Left renal pelvis (tissue), 4 donors: ENCODE measurements at places on chromosomes 5 and 9. TPM values are rescaled to one million over a fixed set of nuclear protein-coding genes. Genes with fewer than 3 reads are reported as not detected.

Gene PTPRD
- polyA plus RNA-seq: 230 TPM

Gene PCDHGB4
- polyA plus RNA-seq: 5.0 TPM

Gene BHMT2
- polyA plus RNA-seq: 57.7 TPM

Gene TAF11L6
- polyA plus RNA-seq: not detected

Gene TAF11L14
- not detected for polyA plus RNA-seq

Gene DAB2
- 163 TPM for polyA plus RNA-seq

Gene TMEM245
- polyA plus RNA-seq: 65.6 TPM

Gene GAS1
- 217 TPM for polyA plus RNA-seq

Gene ECPAS
- polyA plus RNA-seq: 59.0 TPM

Gene TRPM6
- polyA plus RNA-seq: 1.1 TPM

- DNase-seq: peak; percentile 78
Measured at GRCh38 chr5:139745800-139746690, 49.6 kb upstream of the PSD2 start.

DNA sequence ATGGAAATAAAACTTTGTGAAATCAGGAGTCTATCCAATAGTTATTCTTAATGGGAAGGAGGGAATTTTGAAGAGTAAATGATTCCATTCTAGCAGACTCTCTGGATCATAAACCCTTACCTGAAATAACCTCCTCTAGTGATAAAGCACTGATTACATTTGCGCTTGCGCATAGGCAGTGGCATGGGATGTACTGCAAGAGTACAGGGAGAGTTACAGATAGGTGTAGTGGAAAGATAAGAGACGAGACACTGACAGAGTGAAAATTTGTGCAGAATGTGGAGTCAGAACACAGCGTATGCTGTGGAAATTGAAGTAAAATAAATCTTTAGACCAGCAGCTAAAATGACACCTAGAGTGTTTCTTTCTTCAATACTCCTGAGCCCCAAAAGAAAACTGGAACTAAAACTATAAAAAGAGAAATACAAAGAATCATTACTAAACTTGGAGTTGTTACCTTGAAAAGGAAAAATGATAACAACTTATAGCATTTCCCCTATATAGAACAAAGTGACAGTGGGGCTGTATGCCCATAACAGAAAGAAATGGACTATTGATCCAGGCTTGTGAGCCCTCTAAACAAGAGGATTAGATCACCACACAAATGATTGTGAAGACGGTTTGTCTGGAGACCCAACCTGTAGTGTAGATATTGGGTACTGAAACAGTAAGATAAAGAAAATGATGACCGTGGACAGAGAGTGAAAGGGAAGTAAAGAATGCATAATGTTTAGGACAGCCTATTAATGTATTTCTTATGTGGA is 1471.2 kb upstream of the NUDT12 start:
- DNase-seq: no peak

- peak; percentile 73 for DNase-seq
Measured at GRCh38 chr5:96336351-96336985, 96.6 kb downstream of the PCSK1 start.

DNA sequence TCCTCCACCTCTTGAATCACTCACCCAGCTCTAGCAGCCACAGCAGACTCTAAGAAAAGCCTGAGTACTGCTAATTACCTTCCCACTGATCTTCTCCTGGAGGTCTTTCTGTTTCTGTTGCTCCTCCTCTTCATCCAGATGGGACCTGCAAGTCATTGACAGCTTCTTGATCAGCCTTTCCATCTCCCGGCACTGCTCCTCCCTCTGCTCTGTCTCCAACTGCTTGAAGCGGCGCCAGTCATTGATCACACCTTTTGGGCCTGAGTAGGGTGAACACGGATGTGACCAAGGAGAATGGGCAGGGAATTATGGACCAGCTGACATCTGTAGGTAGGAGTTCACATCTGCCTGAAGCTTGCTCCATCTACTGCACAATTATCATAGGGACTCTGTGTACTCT is 5.5 kb downstream of the PDCL start:
- DNase-seq: no peak

- no peak for DNase-seq
Measured at GRCh38 chr5:142619815-142620214, 66.1 kb downstream of the FGF1 start.

- no peak for DNase-seq
Measured at GRCh38 chr5:54638106-54638505, 120.5 kb downstream of the SNX18 start.

- no peak for DNase-seq
Measured at GRCh38 chr5:87010736-87011135, 256.9 kb upstream of the RASA1 start.

DNA sequence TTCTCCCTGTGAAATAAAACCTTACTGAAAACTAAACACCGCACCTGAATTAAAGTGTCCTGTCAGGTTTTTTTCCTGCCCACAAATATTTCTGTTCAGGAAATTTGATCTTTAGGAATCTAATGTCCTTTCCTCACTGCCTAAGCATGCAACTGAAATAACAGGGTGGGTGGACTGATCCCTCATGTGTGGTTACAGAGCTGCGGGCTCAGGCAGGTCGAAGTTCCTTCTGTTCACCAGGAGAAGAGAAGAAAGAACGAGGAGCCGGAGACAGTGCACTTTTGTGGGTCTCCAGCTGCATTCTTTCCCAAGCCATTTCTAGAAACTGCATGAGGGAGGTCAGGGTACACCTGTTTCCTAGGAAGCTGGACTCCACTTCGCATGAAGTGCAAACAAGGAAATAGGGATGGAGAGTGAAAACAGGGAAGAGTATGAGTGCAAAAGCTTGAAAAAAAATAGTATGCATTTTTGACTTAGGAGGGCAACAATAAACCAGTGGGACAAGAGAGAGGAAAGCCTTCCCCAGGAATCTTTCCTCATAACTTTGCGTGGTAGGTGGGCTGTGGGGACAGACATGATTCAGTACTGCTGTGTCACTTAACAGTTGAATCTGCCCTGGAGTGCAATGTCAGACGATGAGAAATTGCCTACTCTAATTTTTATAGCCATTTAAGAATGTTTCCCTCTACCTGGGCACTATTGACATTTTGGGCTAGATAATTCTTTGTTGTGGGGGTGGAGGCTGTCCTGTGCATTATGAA is 60.3 kb downstream of the GCNT1 start:
- DNase-seq: no peak

DNA sequence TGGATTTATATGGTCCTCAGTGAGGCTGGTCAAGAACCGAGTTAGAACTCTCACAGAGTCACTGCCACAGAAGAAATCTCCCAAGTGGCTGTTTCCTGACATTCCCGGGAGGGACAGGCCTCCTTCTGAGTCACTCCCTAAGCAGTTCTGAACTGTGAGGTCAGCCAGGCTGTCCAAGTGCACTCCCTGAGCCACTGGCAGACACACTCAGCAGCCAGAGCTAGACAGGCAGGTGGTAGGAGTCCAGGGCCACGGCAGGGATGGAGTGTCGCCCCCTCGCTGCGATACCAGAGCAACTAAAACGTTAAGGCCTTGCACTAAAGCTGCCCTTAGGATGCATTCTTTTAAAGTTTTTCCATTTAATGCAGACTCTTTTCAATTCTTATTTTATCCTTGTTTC is 3.4 kb downstream of the IL4 start:
- no peak for DNase-seq

GRCh38 chr9:104895572-104895971 is 32.4 kb downstream of the ABCA1 start:
- no peak for DNase-seq

DNA sequence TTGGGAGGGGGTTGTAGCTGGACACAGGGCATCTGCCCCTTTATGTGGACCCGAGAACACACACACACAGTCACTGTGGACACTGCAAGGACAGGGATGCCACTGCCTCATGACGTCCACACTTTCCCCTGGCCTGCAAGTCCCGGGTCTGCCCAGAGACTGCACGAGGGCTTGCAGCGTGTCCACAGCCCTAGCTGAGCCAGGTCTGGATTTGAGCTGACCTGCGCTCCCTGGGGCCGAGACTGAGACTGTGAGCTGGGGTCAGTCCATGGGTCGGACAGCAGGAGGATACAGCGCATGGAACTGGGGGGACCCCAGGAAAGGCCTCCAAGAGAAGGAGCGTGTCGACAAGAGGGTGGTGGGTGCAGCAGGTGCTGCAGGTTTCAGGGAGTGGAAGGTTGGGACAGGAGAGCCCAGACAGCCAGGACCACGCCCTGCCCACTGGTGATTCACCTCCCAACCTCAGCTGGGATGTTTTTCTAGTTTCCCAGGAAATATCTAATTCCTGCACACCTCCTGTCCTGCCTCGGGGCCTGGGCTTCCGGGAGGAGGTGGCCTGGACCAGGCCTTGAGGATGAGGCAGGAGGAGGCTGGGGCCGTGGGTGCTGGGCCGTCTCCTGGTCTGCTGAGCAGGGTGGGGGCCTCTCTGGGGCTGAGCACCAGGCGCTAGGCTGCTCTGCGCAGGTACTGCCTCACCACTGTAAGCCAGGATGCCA is 806 bp upstream of the RNF224 start:
- DNase-seq: no peak

- DNase-seq: no peak
Measured at GRCh38 chr5:179730852-179731251, 1.8 kb upstream of the MAML1 start.

DNA sequence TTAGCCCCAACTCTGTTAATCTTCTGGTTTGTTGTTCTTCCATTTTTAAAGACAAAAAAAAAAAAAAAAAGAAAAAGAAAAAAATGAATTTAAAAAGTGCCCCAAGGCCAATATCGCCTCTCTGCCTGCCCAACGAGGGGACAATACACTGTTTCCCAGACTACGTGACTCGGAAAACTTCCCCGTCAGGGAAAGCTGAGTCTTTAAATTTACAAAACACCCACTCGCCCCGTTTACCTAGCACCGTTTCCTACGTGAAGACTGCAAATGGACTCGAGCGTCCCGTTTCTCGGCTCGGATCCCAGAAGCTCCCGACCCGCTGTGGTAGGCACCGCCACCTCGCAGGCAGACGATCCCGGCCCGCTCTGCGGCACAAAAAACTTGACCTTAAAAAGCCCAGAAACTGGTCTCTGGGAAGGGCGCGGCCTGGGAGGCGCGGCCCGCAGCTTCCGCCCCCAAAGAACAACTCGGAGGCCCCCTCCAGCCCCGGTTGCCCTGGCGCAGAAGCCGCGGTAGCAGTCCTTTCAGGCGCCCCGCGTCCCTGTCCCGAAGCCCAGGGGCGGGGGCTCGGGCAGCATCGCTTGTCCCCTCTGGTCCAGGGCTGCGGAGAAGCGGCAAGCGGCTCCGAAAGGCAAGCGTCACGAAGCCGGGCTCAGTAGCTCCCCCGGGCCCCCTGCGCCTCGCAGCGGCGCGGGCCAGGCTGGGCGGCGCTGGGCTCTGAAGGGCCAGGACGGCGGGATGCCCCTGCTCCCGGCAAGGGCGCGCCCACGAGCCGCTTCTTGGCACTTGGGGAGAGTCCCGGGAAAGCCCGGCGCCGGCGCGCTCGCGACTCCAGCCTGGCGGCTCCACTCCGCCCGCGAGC is at the start of gene GCNT4:
TSS of gene GCNT4 (minus strand) at position 367 of the 862 bp plus-strand sequence. CDS start 22,521 bp downstream, outside the sequence.
- DNase-seq: no peak

GRCh38 chr5:56429110-56429561 is 196.0 kb upstream of the ANKRD55 start:
- DNase-seq: no peak

DNA sequence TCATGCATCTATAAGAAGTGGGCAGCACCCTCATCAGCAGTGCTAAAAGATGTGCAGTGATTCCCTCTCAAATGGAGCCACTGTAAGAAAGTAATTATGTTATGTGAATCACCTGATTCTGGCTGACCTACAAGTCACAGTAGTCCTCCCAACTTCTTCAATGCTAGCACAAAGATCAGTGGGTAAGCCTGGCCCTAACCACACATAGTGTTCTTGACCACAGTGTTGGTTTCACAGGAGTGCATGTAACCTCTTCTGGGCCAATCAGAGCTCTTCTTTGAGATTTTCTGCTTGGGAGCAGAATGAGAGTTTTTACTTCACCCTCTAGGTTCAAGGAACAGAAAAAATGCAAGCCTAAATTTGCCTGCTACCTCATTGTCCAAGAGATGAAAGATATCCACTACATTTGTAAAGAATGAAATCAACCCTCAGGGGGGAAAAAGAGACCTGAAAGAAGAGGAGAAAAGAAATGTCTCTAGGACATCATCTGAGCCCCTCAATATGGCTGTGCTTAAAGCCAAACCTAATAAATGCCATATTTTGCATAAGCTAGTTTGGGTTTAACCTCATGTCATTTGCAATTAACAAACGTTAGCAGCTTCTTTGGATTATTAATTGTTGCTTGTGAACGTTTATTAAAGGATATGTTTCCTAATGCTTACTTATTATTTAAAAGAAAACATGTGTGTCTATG is 65.3 kb upstream of the ADRB2 start:
- DNase-seq: no peak

DNA sequence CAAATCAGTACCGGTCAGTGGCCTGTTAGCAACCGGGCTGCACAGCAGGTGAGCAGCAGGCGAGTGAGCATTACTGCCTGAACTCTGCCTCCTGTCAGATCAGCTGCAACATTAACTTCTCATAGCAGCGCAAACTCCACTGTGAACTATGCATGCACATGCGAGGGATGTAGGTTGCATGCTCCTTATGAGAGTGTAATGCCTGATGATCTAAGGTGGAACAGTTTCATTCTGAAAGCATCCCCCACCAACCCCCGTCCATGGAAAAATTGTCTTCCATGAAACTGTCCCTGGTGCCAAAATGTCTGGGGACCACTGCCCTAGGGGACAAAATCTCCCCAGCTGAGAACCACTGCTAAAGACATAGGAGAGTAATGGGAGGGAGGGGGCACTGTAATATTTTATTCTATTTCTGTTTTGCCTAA is 51.1 kb downstream of the P4HA2 start:
- no peak for DNase-seq

DNA sequence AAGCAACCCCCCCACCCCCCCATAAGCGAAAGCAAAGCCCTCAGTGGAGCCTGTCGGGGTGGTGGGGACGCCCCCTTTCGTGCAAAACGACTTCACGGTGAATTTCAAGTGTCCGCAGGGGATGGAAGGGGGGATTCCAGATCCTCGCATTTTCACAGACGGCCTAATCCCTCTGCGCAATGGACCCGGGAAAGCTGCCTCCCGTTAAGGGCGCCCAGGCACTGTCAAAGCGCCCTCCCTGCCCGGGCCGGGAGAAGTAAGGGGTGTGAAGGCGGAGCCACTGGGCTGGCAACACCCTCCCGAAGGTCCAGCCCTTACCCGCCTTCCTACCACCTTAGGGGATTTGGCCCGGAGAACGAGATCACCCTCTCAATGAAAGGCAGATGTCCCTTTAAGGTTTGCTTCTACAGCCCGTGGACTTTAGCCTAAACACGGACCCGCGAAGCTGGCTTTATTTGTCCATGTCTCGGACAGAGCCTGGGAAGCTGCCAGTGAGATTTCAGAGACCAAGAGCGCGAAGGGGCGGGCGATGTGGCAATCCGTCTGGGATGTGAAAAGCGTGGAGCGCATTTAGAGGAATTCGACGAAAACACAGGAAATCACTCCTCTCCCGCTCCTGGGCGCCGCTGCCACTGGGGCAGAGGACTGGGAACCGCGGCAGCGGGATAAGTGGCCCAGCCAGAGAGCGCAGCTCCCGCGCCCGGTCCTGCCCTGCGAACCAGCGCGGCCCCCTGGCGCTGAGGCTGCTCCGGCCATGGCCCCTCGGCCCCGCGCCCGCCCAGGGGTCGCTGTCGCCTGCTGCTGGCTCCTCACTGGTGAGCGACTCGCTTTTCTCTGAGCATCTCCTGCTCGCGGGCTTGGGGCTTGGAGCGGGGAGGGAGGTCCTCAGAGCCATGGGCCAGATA is at the start of the genes ITGA1 and PELO:
TSS of gene ITGA1 (plus strand) at position 317 of the 905 bp plus-strand sequence. CDS start at position 755, 438 bp downstream.
TSS of gene PELO (plus strand) at position 317 of the 905 bp plus-strand sequence. CDS start 12,479 bp downstream, outside the sequence.
- DNase-seq: no peak
